Stimulated activated CD4-positive, alpha-beta T cell treated with anti-CD3 and anti-CD28 coated beads, Interleukin-1b, Interleukin-23, amount 100 ng/mL, for 1 hour (primary cell): ENCODE measurements at places on chromosomes 7 and 10.

DNA sequence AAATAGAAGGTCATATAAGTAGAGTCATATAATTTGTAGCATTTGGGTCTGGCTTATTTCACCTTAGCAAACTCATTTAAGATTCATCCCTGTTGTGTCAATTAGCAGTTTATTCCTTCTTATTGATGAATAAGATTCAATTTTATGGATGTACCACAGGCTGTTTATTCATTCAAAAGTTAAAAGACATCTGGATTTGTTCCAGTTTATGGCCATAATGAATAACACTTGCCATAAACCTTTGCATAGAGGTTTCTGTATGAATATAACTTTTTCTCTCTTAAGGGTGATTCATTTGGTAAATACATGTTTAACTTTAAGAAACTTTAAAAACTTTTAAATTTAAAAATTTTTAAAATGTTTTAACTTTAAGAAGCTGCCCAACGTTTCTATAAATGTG is 66.4 kb downstream of the CPED1 start:
- no peak for DNase-seq

- DNase-seq, result no peak
These were observed 591.0 kb upstream of the PFKP start for GRCh38 chr10:2476218-2476811.

- no peak for DNase-seq
These were observed 142.1 kb downstream of the GRID1 start for GRCh38 chr10:86224354-86225102.

- DNase-seq, result peak; percentile 36
These were observed 176.6 kb downstream of the PARD3 start for GRCh38 chr10:34638406-34639054.

DNA sequence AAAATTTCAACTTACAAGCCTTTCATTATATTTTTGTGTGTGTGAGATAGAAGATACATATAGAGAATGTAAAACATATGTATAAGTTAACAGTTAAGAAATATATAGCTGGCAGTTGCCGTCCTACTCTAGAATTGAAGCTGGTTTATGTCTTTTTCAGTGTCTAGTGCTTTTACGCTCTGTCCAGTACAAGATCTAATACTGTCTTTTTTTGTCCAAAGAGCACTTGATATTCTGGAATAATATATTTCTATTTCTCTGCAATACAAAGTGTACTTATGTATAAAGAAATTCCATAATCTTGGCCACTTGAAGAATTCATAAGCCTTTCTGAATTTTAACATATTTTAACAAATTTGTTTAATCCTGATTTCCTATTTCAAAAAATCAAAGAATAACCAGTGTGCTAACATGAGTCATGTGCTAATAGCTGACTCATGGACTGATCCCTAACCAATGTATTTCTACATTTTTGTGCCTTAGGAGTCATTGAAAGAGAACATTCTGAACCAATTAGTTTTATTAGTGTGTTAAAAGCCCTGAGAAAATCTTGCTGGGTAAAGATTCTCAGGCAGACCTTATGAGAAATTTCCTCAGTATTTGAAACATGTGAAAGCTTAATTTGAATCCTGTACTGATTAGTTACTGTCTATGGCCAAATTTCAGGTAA is 73.2 kb upstream of the CCAR1 start:
- DNase-seq, result no peak

- no peak for DNase-seq
These were observed 957 bp upstream of the SVIL start for GRCh38 chr10:29635711-29636144.

DNA sequence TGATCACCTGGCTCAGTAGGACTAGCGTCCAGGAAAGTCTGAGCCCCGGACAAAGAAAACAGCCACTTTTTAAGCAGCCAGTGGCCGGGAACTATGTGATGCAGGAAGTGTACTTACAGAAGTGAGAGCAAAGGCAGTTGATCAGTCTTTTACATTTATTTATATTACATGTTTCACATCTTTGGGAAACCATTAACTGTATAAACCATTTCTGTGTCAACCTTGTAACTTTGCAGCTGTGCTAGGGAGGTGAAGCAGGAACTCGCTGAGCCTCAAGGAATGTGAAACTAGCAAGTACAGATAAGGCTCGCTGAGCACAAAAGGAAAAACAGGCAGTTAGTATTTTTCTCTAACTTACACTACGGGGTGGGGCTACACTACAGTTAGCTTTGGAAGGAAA is 39.9 kb upstream of the HECW1 start:
- no peak for DNase-seq

DNA sequence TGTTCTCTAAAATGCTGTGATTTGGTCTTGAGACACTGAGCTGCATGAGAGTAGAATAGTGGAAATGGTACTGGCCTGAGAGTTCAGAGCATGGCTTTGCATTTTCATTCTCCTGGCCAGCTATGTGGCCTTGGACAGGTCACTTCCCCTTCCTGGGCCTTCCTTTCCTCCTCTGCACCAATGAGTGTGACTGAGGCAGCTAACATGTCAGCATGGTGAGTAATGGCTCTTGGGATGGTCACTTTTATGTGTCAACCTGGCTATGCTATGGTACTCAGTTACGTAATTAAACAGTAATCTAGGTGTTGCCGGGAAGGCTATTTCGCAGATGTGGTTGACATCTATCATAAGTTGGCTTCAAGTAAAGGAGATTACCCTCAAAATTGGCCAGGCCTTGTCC is 109.3 kb downstream of the RTKN2 start:
- no peak for DNase-seq

DNA sequence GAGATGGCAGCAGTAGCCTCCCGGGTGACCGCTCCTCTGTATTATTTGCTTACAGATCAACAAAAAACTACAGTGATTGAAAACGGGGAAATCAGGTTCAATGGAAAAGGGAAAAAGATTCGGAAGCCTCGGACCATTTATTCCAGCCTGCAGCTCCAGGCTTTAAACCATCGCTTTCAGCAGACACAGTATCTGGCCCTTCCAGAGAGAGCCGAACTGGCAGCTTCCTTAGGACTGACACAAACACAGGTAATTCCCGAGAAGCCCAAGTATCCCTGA is 2.2 kb downstream of the DLX6 start:
- DNase-seq, result no peak

- DNase-seq, result no peak
These were observed 6.6 kb upstream of the PDSS1 start for GRCh38 chr10:26690731-26691475.

- no peak for DNase-seq
These were observed 461.9 kb downstream of the PTPRN2 start for GRCh38 chr7:158125721-158126120.

- DNase-seq, result no peak
These were observed 291.7 kb upstream of the HABP2 start for GRCh38 chr10:113261161-113261560.

DNA sequence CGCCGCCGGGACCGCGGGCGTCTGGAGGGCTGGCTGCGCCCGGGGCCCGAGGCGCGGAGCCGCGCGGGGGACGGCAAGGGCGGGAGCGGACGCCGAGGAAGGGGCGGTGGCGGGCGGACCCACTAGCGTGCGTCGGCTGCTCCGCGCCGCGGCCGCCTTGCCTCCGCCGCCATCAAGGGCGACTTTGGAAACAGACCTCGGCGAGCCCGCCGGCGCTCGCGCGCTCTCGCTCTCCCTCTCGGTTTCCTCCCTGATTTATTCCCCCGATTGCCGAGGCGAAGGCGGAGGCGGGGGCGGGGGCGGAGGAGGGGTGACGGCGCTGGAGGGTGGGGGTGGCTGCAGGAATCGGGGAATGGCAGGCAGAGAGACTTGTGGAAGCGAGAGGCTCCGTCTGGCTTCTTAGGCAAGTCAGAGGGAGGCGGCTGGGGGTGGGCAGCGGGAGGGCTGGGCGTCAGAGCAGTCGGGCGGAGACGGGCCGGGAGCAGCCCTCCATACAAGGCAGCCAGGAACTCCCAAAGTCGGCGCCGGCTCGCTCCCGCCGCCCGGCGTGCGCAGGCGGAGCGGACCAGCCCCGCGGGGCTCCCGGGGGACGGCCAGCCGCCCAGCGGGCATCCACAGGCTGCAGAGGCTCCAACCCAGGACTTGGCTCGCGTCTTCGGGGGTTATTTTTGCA is at the start of gene CACNA2D1:
TSS of gene CACNA2D1 (minus strand) at position 231 of the 673 bp plus-strand sequence.
- no peak for DNase-seq

DNA sequence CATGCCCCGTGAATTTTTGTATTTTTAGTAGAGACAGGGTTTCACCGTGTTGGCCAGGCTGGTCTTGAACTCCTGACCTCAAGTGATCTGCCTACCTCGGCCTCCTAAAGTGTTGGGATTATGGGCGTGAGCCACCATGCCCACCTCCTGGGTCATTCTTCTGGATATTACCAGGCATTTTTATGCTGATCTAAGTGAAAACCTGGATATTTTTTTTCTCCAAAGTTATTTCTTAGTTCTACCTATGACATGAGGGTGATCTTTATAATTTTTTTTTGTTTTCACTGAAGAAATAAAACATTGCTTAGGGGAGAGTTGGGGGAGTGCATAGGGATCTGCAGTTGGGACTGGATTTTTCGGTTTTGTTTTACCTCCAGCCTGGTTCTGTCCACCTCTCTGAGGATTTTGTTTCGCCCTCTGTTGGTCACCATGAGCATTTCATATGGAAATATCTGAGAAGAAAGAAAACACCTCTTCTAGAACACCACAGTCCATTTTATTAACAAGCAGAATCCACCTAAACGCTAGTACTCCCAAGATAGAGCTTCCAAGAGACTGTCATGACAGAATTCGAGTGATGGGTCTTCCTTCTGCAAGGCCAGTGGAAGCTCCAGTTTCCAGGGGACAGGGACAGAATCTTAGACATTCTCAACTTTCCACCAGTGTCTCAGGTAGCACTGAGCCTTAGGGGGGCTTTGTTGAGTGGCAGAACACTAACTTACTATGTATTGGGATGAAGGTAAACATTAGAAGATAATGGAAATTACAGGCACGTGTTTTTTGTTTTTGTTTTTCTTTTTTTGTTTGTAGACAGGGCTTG is 33.4 kb upstream of the AFAP1L2 start:
- DNase-seq, result no peak

GRCh38 chr7:38825721-38826440 is 83.1 kb downstream of the VPS41 start:
- no peak for DNase-seq
